ENCODE measurements at places on chromosomes 6 and 20. TPM values are rescaled to one million over a fixed set of nuclear protein-coding genes. Genes with fewer than 3 reads are reported as not detected.

DNA sequence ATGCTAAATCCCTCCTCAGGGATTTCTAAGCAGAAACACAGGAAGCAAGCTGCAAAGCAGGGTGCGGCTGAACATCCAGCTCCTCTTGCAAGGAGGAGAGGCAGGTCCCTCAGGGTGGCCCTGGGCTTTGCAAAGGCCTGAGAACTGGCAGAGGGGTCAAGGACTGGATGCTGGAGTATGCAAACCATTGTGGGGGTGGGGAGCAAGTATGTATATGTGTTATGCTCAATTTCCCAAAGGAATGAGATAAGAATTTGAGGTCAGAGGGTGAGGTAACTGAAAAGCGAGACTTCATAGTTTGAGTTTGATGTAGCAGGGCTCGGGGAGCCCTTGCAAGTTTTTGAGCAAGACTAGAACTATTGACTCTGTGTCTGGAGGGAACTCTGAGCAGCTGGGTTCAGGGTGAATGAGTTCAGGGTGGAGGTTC, 11.2 kb downstream of the SLC22A2 start:
- peaks cover 5% of the 10 kb centered on the region for H3K4me1 ChIP-seq
- H3K4me3 ChIP-seq: no peak overlapping the region
- H3K27me3 ChIP-seq: no peaks in the 10 kb centered on the region

- H3K4me1 ChIP-seq: peaks cover 20% of the 10 kb centered on the region
- H3K27ac ChIP-seq: peak overlapping the region; percentile 92
- DNase-seq: peak; percentile 24
- H3K27me3 ChIP-seq: no peaks in the 10 kb centered on the region
- H3K36me3 ChIP-seq: peaks cover 12% of the 10 kb centered on the region
- peak overlapping the region; percentile 83 for H3K4me3 ChIP-seq
Measured at GRCh38 chr6:132511831-132512220, 1.1 kb downstream of the STX7 start.

- H3K36me3 ChIP-seq: no peaks in the 10 kb centered on the region
- peaks cover 13% of the 10 kb centered on the region for H3K4me1 ChIP-seq
- peak within 1 kb of the TSS; percentile 57 for H3K4me3 ChIP-seq
- peak within 1 kb of the TSS; percentile 51 for H3K27ac ChIP-seq
- H3K27me3 ChIP-seq: peaks cover 3% of the 10 kb centered on the region
- peak; percentile 82 for DNase-seq
Measured at GRCh38 chr6:24357336-24358218, at the start of gene DCDC2. Gene DCDC2, minus strand, starts transcription at chr6:24358059. Its CDS starts 309 bp downstream, at chr6:24357750.

The RCAN2 gene
- 69.2 TPM for total RNA-seq

DNA sequence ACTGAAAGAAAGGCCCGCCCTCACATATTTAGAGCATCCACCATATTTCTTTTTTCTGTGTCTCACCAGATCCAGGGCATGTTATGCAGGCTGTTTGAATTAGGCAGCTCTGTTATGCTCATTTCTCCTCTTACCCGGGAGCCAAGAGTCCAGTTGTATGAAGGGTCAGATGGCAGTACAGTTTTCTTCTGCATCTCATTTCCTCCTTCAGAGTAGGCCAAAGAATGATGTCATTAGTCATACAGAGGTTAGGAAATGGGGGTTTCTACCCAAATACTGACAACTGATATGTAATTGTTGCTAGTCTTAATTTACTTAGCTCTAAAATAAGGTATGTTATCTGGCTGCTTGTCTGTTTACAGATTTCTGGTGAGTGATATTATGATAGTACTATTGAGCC, 130.8 kb downstream of the SOBP start:
- H3K27me3 ChIP-seq: no peaks in the 10 kb centered on the region
- DNase-seq: no peak
- H3K4me1 ChIP-seq: no peaks in the 10 kb centered on the region
- no peak overlapping the region for H3K4me3 ChIP-seq
- no peaks in the 10 kb centered on the region for H3K36me3 ChIP-seq

GRCh38 chr20:57008217-57008616, 258.2 kb downstream of the BMP7 start:
- H3K4me3 ChIP-seq: no peak overlapping the region

DNA sequence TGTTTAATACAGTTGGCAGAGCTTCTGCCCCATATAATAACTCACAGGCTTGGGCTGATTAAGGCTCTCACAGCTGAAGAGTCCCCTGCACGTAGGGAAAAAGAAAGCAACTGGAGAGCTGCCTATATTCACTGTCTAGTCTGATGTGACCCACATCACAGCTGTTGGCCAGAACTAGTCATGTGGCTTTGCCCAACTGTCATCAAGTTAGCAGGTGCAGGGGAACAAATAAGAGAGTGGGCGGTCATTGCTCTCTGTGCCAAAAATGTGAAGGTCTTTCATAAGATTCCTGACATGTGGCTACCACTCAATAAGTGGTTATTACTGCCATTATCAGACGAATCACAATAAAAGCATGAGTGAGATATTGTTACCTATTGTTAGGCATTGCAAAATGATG, 665.2 kb downstream of the DOK5 start:
- no peak for DNase-seq
- H3K27ac ChIP-seq: no peak overlapping the region
- no peaks in the 10 kb centered on the region for H3K4me1 ChIP-seq
- H3K27me3 ChIP-seq: peaks cover 3% of the 10 kb centered on the region

GRCh38 chr6:132734694-132735236, 20.9 kb upstream of the VNN1 start:
- H3K4me3 ChIP-seq: no peak overlapping the region
- no peaks in the 10 kb centered on the region for H3K36me3 ChIP-seq
- peak; percentile 60 for DNase-seq
- no peak overlapping the region for H3K27ac ChIP-seq
- H3K27me3 ChIP-seq: no peaks in the 10 kb centered on the region

GRCh38 chr20:48818481-48818987, 9.3 kb downstream of the PREX1 start:
- no peaks in the 10 kb centered on the region for H3K36me3 ChIP-seq
- DNase-seq: no peak
- no peak overlapping the region for H3K4me3 ChIP-seq
- H3K27ac ChIP-seq: no peak overlapping the region
- no peaks in the 10 kb centered on the region for H3K27me3 ChIP-seq

DNA sequence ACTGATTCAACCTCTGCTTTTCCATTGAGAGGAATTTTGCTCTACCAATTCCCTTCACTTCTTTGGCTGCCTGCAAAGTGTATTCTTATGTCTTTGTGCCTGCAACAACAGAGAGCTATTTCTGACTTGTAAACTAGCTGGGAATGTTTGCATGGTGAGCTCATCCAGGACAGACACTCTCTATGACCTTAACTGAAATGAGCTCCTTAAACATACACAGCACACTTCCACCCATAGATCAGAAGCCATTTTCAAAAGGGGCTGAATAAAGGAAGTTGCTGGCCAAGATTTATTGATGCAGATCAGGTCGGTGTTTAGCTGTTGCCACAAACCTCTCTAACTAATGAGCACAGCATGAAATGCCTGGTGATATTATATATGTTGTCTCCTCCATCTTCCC, 377.7 kb downstream of the BTBD9 start:
- H3K4me3 ChIP-seq: no peak overlapping the region
- H3K36me3 ChIP-seq: peaks cover 14% of the 10 kb centered on the region
- H3K27me3 ChIP-seq: no peaks in the 10 kb centered on the region
- DNase-seq: peak; percentile 70
- no peak overlapping the region for H3K27ac ChIP-seq
- no peaks in the 10 kb centered on the region for H3K4me1 ChIP-seq

DNA sequence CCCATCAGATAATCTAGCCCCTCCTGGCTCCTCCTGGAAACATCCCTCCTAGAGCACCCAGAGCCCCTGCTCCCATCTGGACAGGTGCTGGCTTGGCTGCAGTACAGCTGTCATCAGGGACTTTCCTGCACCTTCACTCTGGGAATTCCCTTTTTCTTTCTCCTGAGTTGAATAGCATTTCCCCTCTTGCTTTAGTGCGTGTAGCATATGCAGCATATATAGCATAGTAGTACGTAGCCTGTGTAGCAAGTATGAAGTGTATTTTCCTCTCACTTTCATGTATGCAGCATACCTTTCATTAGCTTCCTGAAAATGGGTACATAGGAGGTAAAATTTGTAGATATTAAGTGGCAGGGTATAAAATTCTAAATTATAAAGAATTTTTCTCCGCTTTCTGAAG, 352.9 kb downstream of the ESR1 start:
- no peaks in the 10 kb centered on the region for H3K27me3 ChIP-seq
- no peak overlapping the region for H3K4me3 ChIP-seq
- no peak overlapping the region for H3K27ac ChIP-seq
- DNase-seq: no peak
- H3K36me3 ChIP-seq: peaks cover 5% of the 10 kb centered on the region
- H3K4me1 ChIP-seq: no peaks in the 10 kb centered on the region

- no peaks in the 10 kb centered on the region for H3K27me3 ChIP-seq
- H3K36me3 ChIP-seq: no peaks in the 10 kb centered on the region
- H3K4me1 ChIP-seq: no peaks in the 10 kb centered on the region
- no peak for DNase-seq
- no peak overlapping the region for H3K27ac ChIP-seq
Measured at GRCh38 chr6:14360565-14360964, 243.0 kb downstream of the CD83 start.

Measured in stomach (tissue), 19 donors.